ENCODE measurements at places on chromosomes 3 and 15. TPM values are rescaled to one million over a fixed set of nuclear protein-coding genes. Genes with fewer than 3 reads are reported as not detected.

GRCh38 chr3:2110597-2111117, 12.0 kb downstream of the CNTN4 start:
- DNase-seq = no peak
- H3K27ac ChIP-seq = no peak overlapping the region
- H3K4me3 ChIP-seq = no peak overlapping the region
- no peaks in the 10 kb centered on the region for H3K36me3 ChIP-seq
- H3K4me1 ChIP-seq = no peaks in the 10 kb centered on the region
- no peaks in the 10 kb centered on the region for H3K27me3 ChIP-seq

- H3K4me1 ChIP-seq = no peaks in the 10 kb centered on the region
- H3K4me3 ChIP-seq = no peak overlapping the region
- H3K27me3 ChIP-seq = no peaks in the 10 kb centered on the region
- H3K36me3 ChIP-seq = no peaks in the 10 kb centered on the region
- no peak overlapping the region for H3K27ac ChIP-seq
Observed at GRCh38 chr15:83582381-83582780, 71.5 kb upstream of the ADAMTSL3 start.

DNA sequence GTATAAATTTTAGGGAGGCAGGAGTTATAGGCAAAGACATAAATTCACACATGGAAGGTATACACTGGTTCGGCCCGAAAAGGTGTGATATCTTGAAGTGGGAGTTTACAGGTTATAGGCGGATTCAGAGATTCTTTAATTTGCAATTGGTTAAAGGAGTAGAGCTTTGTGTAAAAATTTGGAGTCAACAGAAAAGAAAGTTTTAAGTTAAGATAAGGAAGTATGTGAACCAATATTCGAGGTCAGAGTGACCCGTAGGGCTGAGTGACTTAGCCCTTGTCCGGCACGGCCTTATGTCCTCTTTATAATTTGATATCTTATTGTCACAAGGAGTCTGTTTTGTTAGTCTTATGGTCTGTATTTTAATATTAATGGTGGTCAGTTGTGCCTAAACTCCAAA, 10.6 kb upstream of the THSD4 start:
- H3K4me1 ChIP-seq = peaks cover 6% of the 10 kb centered on the region
- no peak overlapping the region for H3K27ac ChIP-seq
- H3K36me3 ChIP-seq = no peaks in the 10 kb centered on the region
- no peak overlapping the region for H3K4me3 ChIP-seq

The KBTBD8 gene
- polyA plus RNA-seq = 1.8 TPM

DNA sequence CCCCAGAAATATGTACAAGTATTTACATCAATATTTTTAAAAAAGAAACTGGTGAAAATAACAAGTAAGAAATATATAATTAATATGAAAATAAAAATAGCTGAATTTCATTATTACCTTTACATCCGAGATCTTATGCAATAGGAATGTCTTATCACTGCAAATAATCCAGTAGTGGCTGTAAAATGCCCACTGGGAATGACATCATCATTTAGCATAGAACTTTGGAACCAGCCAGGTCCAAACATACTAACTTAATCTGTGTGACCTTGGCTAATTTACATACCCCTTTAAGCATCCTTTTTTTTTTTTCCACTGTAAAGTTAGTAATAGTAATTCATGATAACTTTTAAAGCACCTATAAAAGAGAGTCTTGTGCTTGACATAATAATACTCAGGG, 611.7 kb downstream of the ZIC1 start:
- no peak for DNase-seq
- H3K36me3 ChIP-seq = no peaks in the 10 kb centered on the region
- no peaks in the 10 kb centered on the region for H3K27me3 ChIP-seq
- H3K27ac ChIP-seq = no peak overlapping the region

The CAMK1 gene
- polyA plus RNA-seq = 41.2 TPM

The PLOD2 gene
- polyA plus RNA-seq = 84.0 TPM
